ENCODE measurements at places on chromosomes 12 and 14. TPM values are rescaled to one million over a fixed set of nuclear protein-coding genes. Genes with fewer than 3 reads are reported as not detected.
A peak's percentile ranks its signal among the peaks of the same experiment; 100 is the strongest.

The NAV3 gene
- 1.0 TPM for total RNA-seq

DNA sequence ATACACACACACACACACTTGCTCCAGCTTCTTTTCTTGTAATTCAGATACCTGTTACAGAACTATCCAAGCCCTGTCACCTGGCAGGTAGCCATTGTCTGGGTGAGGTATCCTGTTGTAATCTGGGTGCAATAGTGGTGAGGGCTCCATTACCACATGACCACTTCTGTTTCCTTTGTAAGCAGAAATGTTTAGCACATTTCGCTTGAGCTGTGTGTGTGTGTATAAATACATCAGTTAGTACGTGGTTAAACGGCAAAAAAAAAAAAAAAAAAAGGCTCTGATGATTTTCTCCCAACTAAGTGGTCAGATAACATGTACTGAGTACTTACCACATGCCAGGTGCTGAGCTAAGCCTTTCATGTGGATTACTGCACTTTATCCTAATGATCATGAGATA, 129.3 kb upstream of the SSTR1 start:
- no peak overlapping the region for H3K27ac ChIP-seq
- H3K4me1 ChIP-seq, result no peaks in the 10 kb centered on the region
- H3K36me3 ChIP-seq, result no peaks in the 10 kb centered on the region
- H3K27me3 ChIP-seq, result no peaks in the 10 kb centered on the region
- H3K4me3 ChIP-seq, result no peak overlapping the region
- no peak for DNase-seq

DNA sequence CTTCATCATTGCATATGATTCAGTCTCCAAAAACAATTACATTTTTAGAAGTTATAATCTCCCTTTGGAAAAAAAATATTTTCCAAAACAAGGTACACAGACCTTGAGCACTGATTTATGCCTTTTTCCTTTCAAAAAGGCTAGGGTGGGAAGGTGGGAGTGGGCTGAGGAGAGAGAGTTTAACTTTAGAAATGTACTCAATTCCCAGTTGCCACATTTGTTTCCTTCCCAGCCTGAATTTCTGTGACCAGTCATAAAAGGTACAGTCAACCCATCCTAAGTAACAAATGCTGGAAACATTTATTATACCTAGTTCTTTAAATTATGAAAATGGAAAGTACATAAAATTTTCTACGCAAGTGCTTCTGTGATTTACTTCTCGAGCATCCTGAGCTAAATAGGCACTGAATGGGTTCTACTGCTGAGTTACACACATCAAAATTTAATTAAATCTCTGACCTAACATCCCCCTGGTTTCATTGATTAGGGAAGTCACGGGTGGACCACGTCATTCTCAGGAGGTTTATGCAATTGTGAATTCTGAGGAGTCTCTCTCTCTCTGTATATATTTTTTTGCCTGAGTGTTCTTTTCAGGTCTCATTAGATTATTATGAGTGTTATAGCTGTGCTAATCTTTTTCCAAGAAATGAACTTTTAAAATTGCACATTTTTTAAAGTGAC, 371.8 kb downstream of the BTG1 start:
- no peak overlapping the region for H3K27ac ChIP-seq
- no peaks in the 10 kb centered on the region for H3K4me1 ChIP-seq
- H3K36me3 ChIP-seq, result no peaks in the 10 kb centered on the region
- H3K4me3 ChIP-seq, result no peak overlapping the region

- H3K4me3 ChIP-seq, result peak overlapping the region; percentile 44
- H3K27me3 ChIP-seq, result no peaks in the 10 kb centered on the region
- H3K4me1 ChIP-seq, result peaks cover 34% of the 10 kb centered on the region
These were observed 12.5 kb upstream of the INF2 start for GRCh38 chr14:104676694-104677511.

DNA sequence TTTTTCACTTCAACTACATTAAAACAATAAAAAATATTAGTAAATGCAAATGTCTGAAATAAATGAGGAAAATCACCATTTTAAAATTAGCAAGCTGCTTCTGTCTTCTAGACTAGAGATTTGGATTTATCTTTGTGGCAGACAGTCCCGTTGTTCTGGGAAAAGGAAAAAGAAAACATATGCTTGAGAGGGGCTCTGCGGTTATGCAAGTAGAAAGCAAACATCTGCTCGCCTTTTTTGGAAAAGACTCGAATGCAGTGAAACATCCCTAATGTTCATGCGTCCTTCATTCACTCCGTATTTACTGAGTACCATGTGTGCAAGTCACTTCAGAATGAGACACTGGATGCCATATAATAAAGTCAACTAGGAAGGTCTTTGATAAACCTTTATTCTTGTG, 44.9 kb downstream of the IFNG start:
- no peak for DNase-seq
- H3K4me3 ChIP-seq, result no peak overlapping the region
- H3K36me3 ChIP-seq, result no peaks in the 10 kb centered on the region
- H3K27me3 ChIP-seq, result no peaks in the 10 kb centered on the region

GRCh38 chr12:86724716-86725115, 468.5 kb upstream of the MGAT4C start:
- no peaks in the 10 kb centered on the region for H3K27me3 ChIP-seq
- DNase-seq, result no peak
- H3K4me1 ChIP-seq, result no peaks in the 10 kb centered on the region
- no peak overlapping the region for H3K4me3 ChIP-seq
- H3K27ac ChIP-seq, result no peak overlapping the region

DNA sequence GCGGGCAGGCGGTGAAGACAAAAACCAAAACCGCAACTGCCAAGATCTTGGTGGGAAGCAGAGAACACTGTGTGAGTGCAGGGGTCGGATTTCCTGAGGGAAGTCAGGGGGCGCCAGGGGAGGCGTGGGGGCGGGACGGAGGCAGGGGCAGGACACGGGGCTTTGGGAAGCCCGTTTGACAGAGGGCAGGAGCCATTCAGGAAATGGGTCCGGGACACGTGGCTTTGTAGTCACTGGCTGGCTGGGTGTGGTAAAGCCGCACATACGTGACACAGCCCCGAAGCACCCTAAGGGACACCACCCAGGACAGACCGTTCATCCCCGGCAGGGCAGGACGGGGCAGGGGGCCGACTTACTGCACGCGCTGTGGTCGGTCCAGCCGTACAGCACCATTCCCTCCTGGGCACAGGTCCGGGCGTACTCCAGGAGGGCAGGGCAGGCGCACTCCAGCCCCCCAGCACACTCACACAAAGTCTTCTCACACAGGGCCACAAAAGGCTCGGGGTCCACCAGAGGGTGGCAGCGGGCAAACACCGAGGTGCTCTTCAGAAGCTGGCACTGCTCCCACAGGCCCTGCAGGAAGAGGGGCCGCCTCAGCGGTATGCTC, 49.4 kb downstream of the VWF start:
- H3K27me3 ChIP-seq, result no peaks in the 10 kb centered on the region
- peaks cover 12% of the 10 kb centered on the region for H3K4me1 ChIP-seq
- no peak for DNase-seq
- H3K4me3 ChIP-seq, result no peak overlapping the region

The HECTD4 gene
- 80.1 TPM for total RNA-seq

The FOXN4 gene
- total RNA-seq, result not detected

DNA sequence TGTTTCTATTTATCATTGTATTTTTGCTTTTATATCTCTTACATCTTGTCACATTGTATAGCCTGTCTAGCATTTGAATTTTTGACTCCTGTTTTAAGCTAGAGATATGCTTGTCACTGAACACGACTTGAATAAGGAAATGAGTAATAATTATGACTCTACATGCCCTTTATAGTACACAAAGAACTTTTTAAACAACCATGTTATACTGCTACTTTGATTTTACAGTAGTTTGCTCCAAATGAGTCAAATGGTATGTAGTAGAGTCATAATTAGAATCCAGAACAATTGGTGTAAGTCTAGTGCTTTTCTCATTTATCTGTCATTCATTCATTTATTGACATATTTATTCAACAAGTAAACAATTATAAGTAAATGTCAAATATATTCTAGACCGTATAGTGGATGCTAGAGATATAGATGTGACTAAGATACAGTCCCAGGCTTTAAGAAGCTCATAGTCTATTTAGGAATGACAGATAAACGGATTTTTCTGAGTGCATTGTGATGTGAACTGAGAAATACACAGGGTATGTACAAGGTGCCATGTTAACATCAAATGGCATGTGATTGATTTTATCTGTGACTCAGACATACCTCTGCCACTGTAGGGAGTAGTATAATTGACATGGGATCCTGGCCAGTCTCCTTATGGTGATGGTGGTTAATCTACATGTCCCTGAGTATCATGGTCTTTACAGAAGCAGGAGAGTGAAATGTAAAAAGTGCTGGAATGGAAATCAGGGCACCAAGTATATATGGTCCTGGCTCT, 799.7 kb downstream of the DIO2 start:
- H3K4me1 ChIP-seq, result no peaks in the 10 kb centered on the region
- no peak overlapping the region for H3K27ac ChIP-seq
- DNase-seq, result no peak
- H3K27me3 ChIP-seq, result no peaks in the 10 kb centered on the region

The ESRRB gene
- total RNA-seq, result 0.14 TPM

The MANSC4 gene
- not detected for total RNA-seq

GRCh38 chr12:51393676-51394545, 2.7 kb upstream of the GALNT6 start:
- peak overlapping the region; percentile 46 for H3K27ac ChIP-seq
- no peaks in the 10 kb centered on the region for H3K27me3 ChIP-seq
- peaks cover 12% of the 10 kb centered on the region for H3K4me1 ChIP-seq
- no peak for DNase-seq

GRCh38 chr12:16605642-16606116, 283 bp downstream of the LMO3 start:
- H3K4me1 ChIP-seq, result peaks cover 22% of the 10 kb centered on the region
- no peaks in the 10 kb centered on the region for H3K36me3 ChIP-seq
- H3K27ac ChIP-seq, result no peak overlapping the region
- peak overlapping the region; percentile 52 for H3K4me3 ChIP-seq

GRCh38 chr14:69692594-69692993, 74.3 kb upstream of the SRSF5 start:
- no peak overlapping the region for H3K4me3 ChIP-seq
- DNase-seq, result no peak
- no peaks in the 10 kb centered on the region for H3K36me3 ChIP-seq
- H3K27ac ChIP-seq, result no peak overlapping the region
- H3K27me3 ChIP-seq, result no peaks in the 10 kb centered on the region

All from liver (tissue), 10 donors.